ENCODE measurements at places on chromosomes 5 and 9.

DNA sequence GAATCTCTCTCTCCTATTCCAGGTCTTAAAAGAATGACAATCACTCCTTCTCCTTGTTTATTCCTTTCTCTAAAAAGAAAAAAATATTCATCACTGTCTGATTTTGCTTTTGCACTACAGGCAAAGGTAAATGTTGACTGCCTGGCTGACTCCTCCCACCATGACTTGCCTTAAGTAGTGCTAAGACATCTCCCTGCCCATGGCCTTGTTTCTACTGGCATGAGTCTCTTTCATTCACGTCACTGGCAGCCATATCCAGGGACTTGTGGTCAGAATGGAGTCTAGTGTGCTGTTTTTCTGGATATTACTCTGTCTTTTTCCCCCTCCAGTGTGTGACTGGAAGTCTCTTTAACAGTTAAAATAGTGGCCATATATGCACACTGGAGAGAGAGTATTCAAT is 522.9 kb upstream of the DAB2 start:
- no peak for DNase-seq

GRCh38 chr5:125327676-125328075 is 581.2 kb upstream of the ZNF608 start:
- DNase-seq, result no peak

GRCh38 chr5:169094586-169095409 is 206.1 kb downstream of the SLIT3 start:
- peak; percentile 47 for DNase-seq

GRCh38 chr5:171666815-171667214 is 118.8 kb upstream of the SMIM23 start:
- no peak for DNase-seq

- peak; percentile 18 for DNase-seq
These were observed 136.7 kb downstream of the CD180 start for GRCh38 chr5:67059744-67060490.

GRCh38 chr5:41413074-41413473 is 97.3 kb downstream of the PLCXD3 start:
- no peak for DNase-seq

GRCh38 chr9:105114318-105114717 is 130.1 kb upstream of the SLC44A1 start:
- no peak for DNase-seq

GRCh38 chr9:110284211-110284844 is 28.0 kb upstream of the TXN start:
- no peak for DNase-seq

- DNase-seq, result no peak
These were observed 248.4 kb downstream of the PLK2 start for GRCh38 chr5:58211441-58211840.

DNA sequence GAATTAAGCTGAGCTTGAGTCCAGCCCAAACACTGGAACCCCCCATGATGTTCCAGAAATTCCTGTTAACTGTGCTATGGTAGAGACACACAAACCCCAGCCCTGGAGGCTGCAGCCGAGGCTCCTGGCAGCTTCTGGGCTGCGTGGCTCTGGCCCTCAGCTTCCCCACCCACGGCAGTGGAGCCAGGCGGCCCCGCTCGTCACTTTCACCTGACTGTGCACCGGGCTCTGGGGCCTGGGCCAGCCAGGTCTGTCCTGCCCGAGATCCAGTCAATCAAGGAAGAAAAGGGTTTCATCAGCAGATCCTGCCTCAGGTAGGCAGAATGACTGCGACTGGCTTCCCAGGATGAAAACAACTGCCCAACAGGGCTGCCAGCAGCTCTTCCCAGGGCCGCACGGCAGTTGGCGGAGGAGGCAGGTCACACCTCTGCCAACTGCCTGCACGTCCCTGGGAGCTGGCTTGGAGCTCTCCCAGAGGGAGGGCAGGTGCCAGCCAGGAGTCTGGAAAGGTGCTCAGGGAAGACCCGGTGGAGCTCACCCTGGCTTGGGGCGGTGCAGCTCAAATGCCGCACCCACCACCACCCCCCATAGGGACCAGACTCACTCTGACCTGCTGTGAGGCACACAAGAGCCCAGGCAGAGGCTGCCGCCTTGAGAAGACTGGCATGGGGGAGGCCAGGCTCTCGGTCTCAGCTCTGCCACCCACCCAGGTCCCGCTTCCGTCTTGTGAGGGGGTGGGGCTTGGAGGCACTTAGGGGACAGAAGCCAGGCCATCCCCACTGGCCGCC is 20.7 kb downstream of the BRD3 start:
- no peak for DNase-seq
